NK-92 treated with Interleukin-12 subunit alpha and Interleukin-12 subunit beta, amount 100 ng/mL, for 24 hours (cell line): ENCODE measurements at places on chromosomes 4 and X.

DNA sequence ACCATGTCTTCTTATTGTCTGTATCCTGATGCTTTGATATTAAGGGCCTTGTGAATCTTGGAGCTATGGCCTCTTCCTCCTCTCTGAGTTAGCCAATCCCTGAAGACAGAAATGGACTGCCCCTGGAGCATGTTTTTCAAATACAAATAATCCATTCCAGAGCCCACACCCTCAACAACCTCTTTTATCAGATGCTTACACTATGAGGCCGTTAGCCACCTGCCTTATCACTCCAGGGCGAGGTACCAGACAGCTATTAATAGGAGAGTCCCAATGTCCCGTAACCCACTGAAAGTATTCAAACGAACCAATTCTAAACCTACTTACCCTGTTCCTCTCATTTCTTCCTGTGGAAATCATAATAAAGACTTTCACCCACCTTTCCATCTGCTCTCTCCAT, 165.0 kb downstream of the ARHGAP24 start:
- no peak for DNase-seq

GRCh38 chr4:32161392-32161791, 1441.2 kb downstream of the PCDH7 start:
- DNase-seq, result no peak

- DNase-seq, result no peak
These were observed 79.5 kb upstream of the MBNL3 start for GRCh38 chrX:132568291-132568690.

GRCh38 chr4:98793658-98794057, 135.2 kb upstream of the TSPAN5 start:
- no peak for DNase-seq

DNA sequence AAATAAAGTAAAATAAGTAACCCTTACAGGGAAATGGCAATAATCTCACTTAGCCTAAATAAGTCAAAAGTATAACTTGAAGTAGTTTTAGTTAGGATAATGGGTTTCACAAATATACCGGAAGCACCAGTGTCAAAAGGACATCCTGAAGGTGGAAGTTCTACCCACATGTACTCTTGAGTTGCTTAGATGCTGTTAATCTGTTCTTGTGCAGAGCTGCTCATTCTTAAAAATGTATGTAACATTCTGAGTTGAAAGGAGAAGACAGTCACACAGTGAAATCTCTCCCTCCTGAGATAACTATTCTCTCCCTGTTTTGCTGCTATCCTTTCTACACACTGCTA, 11.2 kb upstream of the CCNG2 start:
- no peak for DNase-seq

DNA sequence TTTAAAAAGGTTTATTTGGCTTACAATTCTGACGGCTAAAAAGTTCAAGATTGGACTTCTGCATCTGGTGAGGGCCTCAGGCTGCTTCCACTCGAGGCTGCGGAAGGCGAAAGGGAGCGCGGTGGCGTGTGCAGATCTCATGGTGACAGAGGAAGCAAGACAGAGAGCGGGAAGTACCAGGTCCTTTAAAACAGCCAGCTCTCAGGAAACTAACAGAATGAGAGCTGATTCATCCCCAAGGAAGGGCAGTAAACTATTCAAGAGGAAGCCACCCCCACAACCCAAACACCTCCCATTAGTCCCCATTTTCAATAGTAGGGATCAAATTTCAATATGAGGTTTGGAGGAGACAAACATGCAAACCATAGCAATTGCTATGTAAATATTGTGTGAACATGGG, 2144.2 kb upstream of the AGA start:
- no peak for DNase-seq

- no peak for DNase-seq
These were observed 370.7 kb downstream of the GPAT3 start for GRCh38 chr4:83906561-83906960.

- no peak for DNase-seq
These were observed 20.8 kb downstream of the GRSF1 start for GRCh38 chr4:70818921-70819320.

DNA sequence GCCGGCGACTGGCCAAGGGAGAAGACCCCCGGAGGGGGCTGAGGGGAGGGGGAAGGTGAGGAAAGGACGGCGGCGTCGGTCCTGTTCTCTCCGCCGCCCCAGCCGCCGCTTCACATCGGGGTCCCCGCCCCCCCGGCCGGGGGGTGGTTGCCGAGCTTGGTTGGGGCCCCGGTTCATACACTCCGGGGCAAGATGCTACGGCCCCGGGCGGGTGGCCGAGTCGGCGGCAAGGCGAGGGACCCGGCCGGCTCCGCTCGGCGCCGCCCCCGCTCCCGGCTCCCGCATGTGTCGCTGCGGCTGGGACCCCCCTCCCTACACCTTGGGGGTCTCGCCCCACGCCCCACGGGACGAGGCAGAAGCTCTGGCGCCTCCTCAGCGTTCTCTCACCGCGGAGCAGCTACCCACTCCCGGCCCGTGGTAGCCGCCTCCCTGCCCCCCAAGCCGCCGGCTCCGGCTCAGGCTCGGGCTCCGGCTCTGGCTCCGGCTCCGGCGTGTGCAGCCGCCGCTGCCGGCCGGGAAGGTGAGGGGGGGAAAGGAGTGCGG, 461 bp downstream of the FBXW7 start:
- no peak for DNase-seq

DNA sequence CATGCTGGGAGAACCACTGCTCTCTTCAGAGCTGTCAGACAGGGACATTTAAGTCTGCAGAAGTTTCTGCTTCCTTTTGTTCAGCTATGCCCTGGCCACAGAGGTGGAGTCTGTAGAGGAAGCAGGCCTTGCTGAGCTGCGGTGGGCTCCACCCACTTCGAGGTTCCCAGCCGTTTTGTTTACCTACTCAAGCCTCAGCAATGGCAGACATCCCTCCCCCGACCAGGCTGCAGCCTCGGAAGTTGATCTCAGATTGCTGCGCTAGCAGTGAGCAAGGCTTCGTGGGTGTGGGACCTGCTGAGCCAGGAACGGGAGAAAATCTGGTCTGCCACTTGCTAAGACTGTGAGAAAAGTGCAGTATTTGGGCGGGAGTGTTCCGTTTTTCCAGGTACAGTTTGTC, 118.9 kb downstream of the SLC10A6 start:
- DNase-seq, result no peak

DNA sequence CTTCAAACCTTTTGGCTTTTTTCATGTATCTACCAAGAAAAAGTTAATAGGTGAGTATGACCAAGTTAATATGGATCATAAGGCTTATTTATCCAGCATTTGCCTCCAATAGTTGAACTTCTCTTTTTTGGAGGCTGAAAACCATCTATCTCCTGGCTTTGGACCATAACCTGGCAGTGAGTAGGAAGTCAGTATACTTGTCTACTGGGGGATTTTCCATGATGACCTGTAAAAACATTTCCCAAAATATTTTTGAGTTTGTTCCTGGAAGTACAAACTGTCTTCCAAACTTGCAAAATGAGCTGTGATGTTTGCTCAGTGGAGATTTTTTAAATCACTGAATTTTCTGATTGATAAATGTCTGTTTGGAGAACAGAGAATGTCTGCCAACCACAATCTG, 349.9 kb downstream of the FAM47B start:
- no peak for DNase-seq
